ENCODE measurements at places on chromosomes 3 and 15.

GRCh38 chr15:71807691-71808091 lies 2.7 kb upstream of the NR2E3 start:
- DNase-seq, result no peak

- peak; percentile 77 for DNase-seq
These were observed 89.7 kb downstream of the LIPC start for GRCh38 chr15:58521293-58521991.

DNA sequence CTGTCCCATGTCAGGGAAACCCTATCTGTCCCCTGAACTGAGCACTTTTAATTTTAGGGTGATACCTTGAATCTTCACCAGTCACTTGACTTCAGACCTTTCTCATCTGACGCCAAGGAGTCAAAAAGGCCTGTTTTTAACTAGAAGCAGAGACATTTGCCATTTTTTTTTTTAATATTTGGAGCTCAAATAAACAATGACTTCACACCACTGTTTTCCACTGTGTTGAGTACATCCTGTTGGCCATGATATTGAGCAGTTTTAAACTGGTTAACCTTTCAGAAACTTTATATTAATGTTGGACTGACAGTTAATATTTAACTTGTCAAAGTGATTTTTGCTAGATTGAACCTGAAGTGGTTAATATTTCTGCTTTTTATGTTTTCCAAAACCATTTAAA lies 28.2 kb downstream of the DAG1 start:
- DNase-seq, result no peak

DNA sequence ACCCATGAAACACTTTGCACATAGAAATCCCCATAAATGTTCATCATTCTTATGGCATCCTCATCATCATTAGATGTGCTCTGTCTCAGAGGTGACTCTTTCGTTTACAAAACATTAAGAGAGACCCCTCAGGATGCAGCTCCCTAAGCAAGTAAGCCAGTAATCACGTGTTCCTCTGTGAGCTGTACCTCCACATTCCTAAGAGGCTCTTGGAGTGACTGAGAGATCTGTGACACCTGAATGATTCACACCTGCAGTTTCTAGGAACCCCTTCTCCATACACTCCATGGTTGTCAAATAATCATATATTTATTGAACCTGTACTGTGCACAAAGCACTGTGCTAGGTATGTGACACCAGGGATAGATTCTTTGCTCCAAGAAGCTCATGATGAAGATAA lies 602.4 kb downstream of the UNC13C start:
- DNase-seq, result no peak

- peak; percentile 39 for DNase-seq
These were observed 10.1 kb downstream of the MCM2 start for GRCh38 chr3:127608362-127608718.

DNA sequence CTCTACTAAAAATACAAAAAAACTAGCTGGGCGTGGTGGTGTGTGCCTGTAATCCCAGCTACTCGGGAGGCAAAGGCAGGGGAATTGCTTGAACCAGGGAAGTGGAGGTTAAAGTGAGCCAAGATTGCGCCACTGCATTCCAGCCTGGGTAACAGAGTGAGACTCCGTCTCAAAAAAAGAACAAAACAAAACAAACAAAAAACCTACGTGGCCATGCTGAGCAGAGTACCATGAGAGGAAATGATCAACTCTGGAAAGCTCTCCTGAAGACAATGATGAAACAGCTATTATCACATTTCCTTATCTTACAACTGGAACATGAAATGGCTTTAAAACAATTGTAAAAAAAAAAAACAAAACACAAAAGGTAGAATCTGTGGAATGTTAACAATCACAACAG lies 75.2 kb downstream of the CHSY1 start:
- DNase-seq, result no peak

DNA sequence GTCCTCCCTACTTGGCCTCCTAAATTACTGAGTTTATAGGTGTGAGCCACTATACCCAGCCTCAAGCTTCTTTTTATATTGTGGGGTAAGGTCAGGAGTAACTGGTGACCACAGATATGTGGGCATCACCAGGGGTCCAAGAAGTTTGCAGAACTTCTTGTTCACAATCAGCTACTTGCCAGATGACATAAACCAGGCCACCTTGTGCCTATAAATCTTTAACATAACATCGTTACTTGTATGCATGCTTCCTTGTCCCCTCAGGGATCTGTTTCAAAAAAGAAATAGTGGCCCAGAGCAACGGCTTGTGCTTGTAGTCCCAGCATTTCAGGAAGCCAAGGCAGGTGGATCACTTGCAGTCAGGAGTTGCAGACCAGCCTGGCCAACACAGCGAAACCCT lies 115.1 kb upstream of the FAM174B start:
- DNase-seq, result no peak

GRCh38 chr15:88684345-88684744 lies 45.5 kb downstream of the ISG20 start:
- no peak for DNase-seq

GRCh38 chr3:128079823-128080222 lies 27.6 kb downstream of the SEC61A1 start:
- DNase-seq, result no peak

DNA sequence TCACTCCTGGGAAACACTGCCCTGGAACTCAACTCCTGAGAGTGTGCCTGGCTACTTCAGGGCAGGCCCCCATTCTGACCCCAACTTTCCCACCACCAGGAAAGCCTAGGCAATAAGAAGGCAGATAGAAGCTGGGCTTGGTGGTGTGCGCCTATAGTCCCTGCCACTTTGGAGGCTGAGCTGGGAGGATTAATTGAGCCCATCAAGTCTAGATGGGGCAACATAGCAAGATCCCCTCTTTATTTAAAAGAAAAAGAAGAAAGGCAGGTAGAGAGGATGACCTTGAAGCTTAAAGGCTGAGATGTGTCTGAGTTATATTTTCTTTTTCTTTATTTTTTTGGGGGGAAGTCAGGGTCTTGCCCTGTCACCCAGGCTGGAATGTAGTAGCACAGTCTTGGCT lies 4.2 kb upstream of the RBPMS2 start:
- no peak for DNase-seq

GRCh38 chr3:178103140-178103539 lies 433.1 kb upstream of the KCNMB2 start:
- DNase-seq, result no peak

DNA sequence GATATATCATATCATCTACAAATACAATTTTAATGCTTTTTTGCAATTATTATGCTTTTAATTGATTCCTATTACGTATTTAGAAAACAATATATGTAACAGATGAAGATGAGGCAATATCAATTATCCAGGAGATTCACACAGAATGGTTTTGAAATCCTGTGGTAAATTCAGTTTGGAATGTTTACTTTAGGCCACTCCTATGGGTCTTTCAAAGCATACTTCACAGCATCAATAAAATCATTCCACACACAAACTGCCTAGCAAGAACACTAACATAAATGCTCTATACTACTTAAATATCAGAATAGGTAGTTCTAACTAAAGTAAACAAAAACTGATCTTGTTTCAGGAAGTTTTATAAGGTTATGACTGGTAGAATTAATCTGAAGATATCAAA lies 90.5 kb downstream of the FAM227B start:
- DNase-seq, result no peak

GRCh38 chr3:111967068-111967467 lies 11.8 kb upstream of the ABHD10 start:
- DNase-seq, result no peak

- peak; percentile 11 for DNase-seq
These were observed 34.3 kb downstream of the MCF2L2 start for GRCh38 chr3:183394150-183394549.

- no peak for DNase-seq
These were observed 698.4 kb upstream of the CCDC54 start for GRCh38 chr3:106678657-106679390.

GRCh38 chr3:48656841-48657281 lies 5.8 kb downstream of the CELSR3 start:
- DNase-seq, result no peak

DNA sequence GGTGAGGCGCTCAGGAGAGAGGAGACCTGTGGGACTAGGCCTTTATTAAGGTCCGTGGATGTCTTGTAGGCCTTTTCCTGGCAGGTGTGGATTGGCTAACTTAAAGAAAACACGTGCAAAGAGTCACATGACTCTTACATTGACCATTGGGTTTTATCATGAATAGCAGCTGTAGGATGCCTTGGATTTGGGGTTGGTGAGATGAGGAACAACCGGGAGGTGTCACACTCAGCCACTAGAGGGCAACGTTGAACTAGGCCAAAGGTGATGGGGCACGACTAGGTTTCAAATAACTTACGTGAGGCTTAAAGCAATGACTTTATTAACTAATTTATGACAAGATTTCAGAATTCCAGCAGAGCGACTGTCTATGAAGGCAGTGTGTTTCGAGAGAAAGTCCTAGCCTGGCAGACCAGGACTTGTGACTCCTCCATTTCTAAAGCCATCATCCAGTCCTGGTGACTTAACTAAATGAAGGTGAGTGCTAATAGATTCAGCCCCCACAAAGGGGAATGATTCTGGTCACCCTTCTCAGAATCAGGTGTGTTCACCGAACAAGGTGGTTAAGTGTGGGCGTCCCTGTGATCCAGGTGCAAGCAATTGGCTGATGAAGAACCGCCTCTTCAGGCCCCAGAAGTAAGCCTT lies 345.6 kb downstream of the MCTP2 start:
- DNase-seq, result no peak

- no peak for DNase-seq
These were observed 112.0 kb downstream of the FRMD4B start for GRCh38 chr3:69273896-69274295.

DNA sequence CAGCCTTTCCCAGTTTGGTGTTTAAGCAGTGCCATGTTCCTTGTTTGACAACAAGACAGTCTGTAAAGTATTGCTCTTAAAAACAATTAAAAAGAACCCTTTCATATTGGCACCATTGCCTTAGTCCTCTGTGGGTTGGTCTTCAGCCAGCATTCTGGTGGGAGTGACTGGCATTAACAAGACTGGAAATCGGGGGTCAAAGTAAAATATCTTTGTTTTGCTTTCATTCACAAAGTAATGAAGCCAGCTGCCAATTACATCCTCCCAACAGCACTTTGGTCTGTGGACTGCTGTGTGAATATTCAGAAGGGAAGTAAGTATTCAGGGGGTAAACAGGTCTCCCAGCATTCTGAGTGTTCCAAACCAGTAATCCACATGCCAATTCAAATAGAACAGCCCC lies 8.3 kb upstream of the VILL start:
- DNase-seq, result no peak

DNA sequence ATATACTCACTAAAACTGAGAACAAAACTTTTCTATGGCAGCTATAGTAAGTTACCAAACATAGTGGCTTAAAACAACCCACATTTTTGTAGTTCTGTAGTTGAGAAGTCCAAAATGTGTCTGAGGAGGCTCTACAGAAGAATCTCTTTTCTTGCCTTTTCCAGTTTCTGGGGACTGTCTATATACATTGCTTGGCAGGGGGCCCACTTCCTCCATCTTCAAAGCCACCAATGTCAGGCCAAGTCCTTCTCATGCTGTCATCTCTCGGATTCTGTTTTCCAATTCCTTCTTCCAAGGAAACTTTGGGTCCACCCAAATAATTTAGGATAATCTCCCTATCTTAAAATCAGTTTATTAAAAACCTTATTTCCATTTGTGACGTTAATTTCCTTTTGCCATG lies 92.7 kb downstream of the DLG1 start:
- no peak for DNase-seq

DNA sequence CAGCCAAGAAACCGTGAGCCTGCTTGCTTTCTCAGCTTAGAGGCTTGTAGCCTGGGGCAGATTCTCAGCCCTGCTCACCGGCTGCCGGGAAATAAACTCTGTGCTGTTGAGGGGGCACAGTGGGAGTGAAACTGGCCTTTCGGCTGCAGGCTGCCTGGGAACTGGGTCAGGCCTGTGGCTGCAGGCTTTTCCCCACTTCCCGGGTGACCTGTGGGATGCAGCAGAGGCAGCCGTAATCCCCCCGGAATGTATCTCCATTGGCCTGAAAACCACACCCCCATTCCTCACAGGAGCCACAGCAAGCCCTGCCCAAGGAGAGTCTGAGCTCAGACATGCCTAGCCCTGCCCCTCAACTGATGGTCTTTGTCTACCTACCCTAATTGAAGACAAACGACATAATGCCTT lies 110.9 kb downstream of the STXBP5L start:
- DNase-seq, result no peak

- no peak for DNase-seq
These were observed 285.8 kb downstream of the TBC1D5 start for GRCh38 chr3:17456650-17457049.

DNA sequence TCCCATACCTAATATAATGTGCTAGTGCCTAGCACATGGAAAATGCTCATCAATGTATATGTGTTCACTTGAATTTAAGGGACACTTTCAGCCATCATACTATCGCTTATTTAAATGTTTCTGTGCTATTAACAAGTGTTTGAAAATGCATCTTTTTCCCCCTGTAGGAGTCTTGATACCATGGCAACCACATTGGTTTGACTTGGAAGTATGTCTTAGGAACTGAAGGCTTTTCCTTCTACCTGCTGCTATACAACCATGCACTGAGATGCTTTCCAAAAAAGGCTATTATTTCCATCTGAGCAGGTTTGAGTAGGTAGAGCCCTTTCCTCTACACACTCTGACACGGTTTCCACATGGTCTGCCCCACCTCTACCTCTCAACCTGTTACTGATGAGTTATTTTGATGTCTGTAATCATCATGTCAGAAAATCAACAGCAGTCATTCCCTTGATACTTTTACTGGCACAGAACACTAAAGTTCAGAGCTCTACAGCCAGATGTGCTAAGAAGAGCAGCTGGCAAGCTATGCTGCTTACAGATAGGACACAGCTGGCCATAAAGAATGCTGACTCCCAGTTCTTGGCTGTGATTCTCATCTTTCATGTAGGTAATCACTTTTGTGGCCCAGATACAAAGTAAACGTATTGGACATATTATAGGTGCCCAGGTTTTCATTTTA lies 59.3 kb downstream of the RYR3 start:
- DNase-seq, result no peak

DNA sequence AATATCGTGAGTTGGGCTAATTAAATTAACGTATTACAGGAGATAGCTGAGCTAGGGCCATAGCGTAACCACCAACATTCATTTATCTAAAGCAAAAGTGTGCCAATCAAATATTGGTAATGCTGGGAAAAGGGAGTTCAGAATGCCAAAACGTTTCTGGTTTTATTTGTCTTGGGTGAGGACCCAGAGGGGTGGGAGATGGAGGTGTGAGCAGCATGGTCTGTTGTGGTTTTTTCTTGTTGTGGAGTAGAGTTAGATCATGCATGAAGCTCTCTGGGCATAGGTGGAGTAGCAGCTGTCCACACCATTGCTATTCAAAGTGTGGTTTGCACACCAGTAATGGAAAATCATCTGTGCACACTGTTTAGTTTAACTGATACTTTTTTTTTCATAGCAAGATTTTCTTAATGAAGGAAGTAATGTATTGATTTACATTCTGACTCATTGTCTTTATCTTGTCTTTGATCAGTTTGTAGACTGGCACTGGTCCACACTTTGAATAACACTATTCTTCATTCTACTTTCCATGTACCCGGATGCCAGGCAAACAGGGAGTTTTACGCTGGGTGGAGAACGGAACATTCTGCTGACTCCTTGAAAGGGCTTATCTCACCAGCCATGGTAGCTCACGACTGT lies 50.8 kb upstream of the CRTC3 start:
- DNase-seq, result no peak

GRCh38 chr3:37139567-37140052 lies 34.8 kb downstream of the LRRFIP2 start:
- DNase-seq, result no peak

Measured in muscle of back (tissue), 13 donors.